ENCODE measurements at places on chromosomes 6 and 20.

DNA sequence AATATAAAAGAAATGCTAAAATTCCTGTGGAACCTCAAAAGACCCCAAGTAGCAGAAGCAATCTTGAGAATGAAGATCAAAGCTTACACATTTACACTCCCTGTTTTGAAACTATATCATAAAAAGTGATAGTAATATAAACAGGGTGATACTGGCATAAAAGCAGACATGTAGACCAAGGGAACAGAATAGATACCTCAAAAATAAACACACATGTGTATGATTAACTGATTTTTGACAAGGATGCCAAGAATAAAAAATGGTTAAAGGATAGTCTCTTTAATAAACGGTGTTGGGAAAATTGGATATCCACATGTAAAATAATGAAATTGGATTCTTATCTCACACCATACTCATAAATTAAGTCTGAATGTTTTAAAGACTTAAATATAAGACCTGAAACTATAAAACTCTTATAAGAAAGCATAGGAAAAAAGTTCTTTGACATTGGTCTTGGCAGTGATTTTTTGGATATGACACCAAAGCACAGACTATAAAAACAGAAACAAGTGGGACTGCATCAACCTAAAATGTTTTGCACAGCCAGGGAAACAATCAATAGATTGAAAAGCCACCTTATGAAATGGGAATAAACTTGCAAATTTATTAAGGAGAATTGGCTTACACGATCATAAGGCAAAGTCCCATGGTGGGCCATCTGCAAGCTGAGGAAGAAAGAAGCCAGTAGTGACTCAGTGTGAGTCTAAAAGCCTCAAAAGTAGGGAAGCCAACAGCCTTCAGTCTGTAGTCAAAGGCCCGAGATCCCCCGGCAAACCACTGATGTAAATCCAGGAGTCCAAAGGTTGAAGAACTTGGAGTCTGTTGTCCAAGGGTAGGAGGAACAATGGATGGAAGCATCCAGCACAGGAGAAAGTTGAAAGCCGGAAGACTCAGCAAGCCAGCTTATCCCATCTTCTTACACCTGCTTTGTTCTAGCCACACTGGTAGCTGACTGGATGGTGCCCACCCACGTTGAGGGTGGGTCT lies 144.3 kb downstream of the MEI4 start:
- DNase-seq = no peak

GRCh38 chr20:22471156-22471836 lies 113.1 kb downstream of the FOXA2 start:
- DNase-seq = no peak

DNA sequence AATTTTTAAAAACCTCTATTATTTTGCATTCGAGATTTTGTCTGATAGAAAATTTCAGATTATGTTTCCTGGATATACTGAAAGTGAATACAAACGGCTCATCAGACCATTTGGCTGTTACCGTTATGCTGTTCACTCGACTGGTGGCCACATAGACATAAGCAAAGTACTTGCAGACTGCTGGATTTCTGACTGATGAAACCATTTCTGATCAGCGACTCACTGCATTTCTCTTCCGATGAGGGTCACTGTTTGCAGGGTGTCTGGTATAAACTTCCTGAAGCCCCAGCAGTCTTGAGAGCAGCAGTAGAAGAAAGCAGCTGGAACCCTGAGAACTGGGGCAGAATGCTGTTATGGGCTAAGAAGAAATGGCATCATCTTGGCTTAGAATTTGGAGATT lies 17.7 kb downstream of the SNX9 start:
- DNase-seq = no peak

GRCh38 chr6:107108201-107108890 lies 7.0 kb downstream of the BEND3 start:
- DNase-seq = no peak

GRCh38 chr6:129717277-129717676 lies 7.3 kb upstream of the ARHGAP18 start:
- DNase-seq = no peak

DNA sequence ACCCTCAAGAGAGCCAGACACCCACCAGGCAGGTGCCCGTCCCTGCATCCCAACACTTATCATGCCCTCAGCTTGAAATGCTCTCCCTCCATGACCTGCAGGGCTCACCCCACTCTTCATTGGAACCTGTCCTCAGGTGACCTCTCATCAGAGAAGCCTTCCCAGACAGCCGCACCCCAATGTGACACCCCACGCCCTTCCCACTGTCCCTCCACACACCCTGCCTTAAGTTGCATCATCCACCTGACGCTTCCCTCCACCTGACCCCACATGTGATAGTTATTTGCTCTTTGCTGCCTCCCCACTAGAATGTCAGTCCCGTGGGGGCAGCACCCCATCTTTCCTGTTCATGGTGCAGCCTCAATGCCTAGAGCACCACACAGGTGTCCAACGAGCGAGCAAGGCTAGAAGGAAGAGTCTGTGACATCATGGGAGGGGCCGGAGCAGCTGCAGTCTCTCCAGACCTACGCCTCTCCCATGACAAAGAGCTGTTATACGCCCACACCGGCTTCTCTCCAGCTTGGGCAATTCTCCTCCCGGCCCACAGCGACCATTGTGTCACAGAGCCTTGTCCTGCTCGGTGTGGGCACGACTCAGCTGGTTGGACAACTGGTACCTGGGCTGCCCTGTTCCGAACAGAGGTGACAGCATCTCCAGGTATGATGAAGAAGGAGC lies 58.2 kb downstream of the NFATC2 start:
- DNase-seq = no peak

DNA sequence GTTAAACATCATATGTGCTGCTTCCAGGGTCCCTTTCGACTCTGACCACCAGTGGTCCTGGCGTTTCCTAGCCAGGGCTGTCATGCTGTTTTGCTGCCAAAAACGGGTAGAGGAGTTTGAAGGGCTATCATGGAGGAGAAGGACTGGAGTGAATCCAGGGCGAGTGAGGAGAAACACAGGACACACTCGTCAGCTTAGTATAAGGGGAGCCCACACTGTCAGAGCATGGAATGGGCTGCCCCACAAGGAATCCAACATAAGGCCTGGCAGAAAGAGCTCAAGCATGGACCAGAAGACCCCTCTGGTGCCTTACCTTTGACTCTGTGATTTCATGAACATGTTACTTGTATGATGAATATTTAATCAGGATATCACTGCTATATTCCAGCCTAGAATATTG lies 247.2 kb downstream of the NRN1 start:
- no peak for DNase-seq

DNA sequence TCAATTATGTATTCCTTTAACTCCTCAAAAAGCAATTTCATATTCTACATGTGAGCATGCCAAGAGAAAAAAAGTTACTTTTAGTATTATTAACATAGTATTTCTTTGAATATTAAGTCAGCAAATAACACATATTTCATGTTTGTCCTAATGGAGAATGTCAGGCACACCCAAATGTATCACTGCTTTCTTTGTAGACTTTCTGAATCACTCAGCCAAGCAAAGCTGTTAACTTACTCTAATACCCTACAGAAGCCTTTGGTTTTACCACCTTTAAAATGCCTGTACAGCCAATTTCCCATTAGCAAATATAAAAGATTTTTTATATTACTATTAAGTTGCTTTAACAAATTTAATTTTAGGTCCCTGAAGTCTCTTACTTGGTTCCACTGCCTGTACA lies 23.8 kb downstream of the FRK start:
- no peak for DNase-seq

- DNase-seq = no peak
These were observed 37.4 kb downstream of the PLAGL1 start for GRCh38 chr6:143970456-143971218.

DNA sequence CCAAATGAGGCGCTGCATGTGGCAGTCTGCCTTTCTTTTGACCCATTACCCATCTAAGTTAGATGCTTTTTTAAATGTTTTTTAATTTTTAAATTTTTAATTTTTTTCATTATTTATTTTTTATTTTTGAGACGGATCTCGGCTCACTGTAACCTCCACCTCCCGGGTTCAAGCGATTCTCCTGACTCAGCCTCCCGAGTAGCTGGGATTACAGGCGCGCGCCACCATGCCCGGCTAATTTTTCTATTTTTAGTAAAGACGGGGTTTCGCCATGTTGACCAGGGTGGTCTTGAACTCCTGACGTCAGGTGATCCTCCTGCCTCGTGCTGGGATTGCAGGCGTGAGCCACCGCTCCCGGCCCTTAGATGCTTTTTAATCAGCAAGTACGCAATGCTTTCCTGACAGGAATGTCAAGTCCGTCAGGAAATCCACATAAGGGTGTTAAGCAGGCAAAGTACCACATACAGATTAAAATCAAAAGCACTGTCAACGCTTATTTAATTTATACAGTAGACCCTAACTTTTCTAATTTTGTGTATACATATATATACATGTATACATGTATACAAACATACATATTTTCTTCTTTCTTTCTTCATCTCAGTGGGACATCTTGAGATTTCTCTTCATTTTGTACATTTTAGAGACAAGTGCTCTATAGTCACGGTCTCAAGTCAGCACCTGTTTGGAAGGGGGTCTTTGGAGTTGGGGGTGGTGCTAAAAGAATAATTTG lies 995 bp upstream of the GSTA4 start:
- DNase-seq = no peak

GRCh38 chr6:100347901-100348550 lies 116.7 kb downstream of the SIM1 start:
- no peak for DNase-seq

GRCh38 chr6:165939601-165940290 lies 227.9 kb downstream of the TBXT start:
- no peak for DNase-seq

DNA sequence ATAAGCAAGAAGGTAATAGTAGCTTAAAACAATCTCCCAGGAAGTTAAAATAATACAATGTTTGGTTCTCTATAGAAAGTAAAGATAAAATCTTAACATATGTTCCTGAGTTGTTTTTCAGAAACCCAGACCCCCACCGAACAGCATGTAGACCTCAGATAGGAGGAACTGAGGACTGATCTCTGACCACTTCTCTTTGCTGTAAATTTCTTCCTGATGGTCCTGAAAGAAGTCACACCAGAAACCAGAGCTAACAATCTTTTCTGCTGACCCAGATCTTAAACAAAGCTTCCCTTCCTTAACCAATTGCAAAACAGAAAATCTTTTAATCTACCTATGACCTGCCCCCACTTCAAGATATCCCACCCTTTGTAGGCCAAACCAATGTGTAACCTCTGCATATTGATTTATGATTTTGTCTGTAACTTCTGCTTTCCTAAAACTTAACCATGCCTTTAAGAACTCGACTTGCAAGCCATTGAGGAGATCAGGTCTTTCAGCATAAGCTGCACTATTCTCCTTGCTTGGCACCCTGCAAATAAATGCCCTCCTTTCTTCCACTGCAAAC lies 21.9 kb upstream of the BEND6 start:
- no peak for DNase-seq

DNA sequence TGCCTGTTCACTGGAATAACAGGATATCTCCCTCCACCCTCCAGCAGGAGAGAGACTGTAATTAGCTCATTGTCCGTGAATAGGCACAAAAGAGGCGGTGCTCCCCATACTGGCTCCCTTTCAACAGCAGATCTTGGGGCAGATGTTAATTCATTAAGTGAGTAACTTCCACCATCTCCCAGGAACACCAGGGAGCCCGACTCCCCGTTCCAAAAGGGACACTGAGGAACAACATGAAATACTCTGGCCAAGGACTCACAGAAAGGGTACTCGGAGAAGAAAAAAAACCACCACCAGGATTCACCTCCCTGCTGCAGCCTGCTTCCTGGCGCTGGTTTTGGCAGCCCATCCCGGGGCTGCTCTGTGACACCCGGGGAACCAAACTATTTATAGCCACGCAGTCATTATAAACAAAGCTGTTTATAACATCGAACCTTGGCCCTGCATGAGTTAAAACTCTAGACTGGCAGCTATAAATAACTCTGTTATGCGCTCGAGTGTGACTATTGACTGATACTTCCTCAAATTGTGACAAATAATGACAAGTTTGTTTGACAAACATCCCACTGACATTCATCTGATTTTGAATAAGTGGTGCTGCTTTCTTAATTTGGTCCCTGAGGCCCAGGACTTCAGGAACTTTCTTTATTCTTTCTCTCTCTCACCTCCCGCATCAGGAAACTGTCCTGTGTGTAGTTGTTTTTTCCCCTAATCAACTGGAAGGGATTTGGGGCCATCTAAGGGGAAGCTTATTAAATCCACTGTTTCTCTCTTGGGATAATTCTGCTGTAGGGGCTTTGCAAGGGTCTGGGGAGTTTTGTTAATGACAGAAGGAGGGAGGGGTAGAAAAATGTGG lies 521.6 kb downstream of the CD83 start:
- DNase-seq = no peak

- no peak for DNase-seq
These were observed 77.7 kb downstream of the FLRT3 start for GRCh38 chr20:14259689-14260088.

GRCh38 chr6:108564178-108564577 lies 3.5 kb downstream of the FOXO3 start:
- no peak for DNase-seq

GRCh38 chr20:63503524-63503923 lies 4.6 kb upstream of the EEF1A2 start:
- no peak for DNase-seq

DNA sequence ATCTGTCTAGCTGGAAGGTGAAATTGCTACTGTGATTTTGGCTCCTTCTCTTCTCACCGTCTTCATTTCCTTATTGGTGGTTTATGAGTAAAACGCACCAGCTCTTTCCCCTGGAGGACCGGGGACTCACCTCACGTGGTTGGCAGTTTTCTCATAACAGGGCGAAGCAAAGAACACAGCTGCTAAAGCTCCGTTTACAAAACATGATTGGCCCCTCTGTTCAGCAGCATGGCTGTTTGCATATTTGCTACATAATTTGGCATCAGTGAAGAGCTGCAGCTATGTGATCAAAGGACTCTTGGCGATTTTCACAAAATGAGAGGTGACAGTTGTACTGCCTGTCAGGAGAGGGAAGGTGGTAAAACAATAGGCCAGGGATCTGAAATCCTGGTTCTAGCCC lies 20.5 kb upstream of the TMEM181 start:
- DNase-seq = no peak

GRCh38 chr6:43983191-43983590 lies 144.1 kb downstream of the MRPL14 start:
- no peak for DNase-seq

- no peak for DNase-seq
These were observed 30.5 kb upstream of the XRN2 start for GRCh38 chr20:21272679-21273078.
